ENCODE measurements at places on chromosomes 4 and X.
A peak's percentile ranks its signal among the peaks of the same experiment; 100 is the strongest.

DNA sequence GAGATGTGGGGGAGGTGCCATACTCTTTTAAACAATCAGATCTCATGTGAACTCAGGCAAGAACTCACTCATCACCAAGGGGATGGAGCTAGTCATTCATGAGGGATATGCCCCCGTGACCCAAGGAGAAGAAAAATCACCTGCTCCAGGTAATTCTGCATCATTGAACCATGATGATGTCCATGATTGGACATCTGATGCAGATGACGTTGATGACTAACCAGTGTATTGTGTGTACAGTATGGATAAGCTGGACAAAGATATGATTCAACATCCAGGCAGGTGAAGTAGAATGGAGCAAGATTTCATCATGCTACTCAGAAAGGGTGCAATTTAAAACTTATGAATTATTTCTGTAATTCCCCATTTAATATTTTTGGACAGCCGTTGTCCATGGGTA lies 286.4 kb upstream of the SMIM31 start:
- DNase-seq, result no peak

DNA sequence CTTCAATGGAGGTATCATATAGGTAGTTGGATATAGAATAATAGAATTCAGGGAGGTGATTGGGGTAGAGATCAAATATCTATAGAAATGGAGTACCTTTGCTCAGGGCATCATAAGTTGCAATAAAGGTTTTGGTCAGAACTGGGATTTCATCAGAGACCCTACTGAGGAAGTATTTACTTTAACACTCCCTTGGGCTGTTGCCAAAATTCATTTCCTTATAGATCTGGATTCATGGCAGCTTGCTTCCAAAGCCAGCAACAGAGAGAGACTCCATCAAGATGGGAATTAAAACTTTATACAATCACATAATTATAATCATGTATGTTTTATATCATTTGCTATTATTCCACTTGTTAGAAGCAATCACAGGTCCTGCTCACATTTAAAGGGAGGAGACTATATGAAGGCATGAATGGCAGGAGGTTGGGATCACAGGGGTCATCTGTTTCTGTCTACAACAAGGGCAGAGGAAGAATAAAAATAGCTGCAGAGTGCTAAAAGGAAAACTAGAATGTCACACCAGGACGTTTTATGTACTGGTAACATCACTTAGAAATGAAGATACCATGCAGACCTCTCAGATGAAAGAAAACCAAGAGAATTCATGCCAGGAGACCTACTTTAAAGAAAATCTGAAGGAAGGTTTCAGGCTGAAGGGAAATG lies 902.1 kb upstream of the LCORL start:
- no peak for DNase-seq

DNA sequence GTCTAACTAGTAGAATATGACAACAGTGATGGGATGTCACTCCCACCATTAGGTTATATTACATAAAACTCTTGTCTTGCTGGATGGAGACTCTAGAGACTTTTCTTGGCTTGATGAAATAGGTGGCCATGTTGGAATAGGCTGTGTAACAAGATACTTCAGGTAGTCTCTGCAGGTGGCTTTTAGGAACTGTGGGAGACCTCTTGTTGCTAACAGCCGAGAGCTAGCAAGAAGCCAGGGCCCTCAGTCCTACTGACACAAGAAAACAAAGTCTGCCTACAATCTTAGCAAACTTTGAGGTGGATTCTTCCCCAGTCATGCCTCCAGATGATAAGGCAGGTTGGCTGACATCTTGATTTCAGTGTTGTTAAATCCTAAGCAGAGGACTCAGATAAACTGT lies 72.5 kb downstream of the GNL3L start:
- DNase-seq, result no peak

- DNase-seq, result no peak
Observed at GRCh38 chrX:112470551-112470950, 209.2 kb downstream of the LHFPL1 start.

DNA sequence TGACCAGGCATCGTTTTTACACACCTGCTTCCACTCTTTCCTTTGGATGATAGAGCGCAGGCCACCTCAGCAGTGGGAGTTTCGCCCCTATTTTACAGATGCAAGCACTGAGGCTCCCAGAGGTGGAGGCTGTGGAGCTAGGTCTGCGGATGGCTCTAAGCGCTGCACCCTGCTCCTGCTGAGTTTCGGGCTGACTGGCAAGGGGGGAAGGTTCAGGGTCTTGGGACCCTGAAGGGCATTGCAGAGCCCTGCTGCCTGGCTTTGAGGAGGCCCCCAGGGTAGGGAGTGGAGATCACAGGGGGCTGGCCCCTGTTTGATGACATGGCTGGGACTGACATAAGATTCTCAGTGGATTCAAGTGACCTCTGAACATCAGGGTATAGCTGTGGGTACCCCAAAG lies 62.8 kb upstream of the NKX1-1 start:
- peak; percentile 16 for DNase-seq

GRCh38 chr4:43337707-43338106 lies 445.2 kb downstream of the GRXCR1 start:
- no peak for DNase-seq

- DNase-seq, result no peak
Observed at GRCh38 chr4:2647403-2648158, 108.6 kb downstream of the TNIP2 start.

DNA sequence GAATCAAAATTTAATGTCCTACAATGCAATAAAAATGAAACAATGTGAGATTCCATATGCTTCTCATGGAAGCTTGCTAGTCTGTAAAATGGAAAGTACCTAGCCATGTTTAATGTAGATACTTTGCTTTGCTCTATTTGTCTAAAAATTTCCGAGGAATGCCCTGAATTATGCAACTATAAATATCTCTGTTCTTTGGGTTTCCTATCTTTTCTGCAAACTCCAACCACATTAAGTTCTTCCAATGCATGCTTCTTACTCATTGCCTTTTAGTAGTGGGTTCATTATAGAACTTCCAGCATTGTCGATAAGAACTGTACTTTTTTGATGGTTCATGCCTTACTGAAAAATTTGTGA lies 178.3 kb downstream of the RASL11B start:
- DNase-seq, result no peak

GRCh38 chr4:76550966-76551780 lies 116.1 kb downstream of the SHROOM3 start:
- no peak for DNase-seq

GRCh38 chr4:38842994-38843393 lies 13.6 kb downstream of the TLR6 start:
- no peak for DNase-seq

- DNase-seq, result no peak
Observed at GRCh38 chrX:133151336-133151735, 54.4 kb upstream of the USP26 start.

GRCh38 chr4:76923619-76924357 lies 25.8 kb upstream of the SEPTIN11 start:
- DNase-seq, result no peak

- no peak for DNase-seq
Observed at GRCh38 chrX:136477026-136477425, 10.7 kb upstream of the BRS3 start.

GRCh38 chr4:53240573-53240972 lies 125.3 kb downstream of the SCFD2 start:
- DNase-seq, result no peak

GRCh38 chr4:158300012-158300411 lies 89.7 kb downstream of the TMEM144 start:
- DNase-seq, result no peak

GRCh38 chr4:158268553-158268952 lies 58.3 kb downstream of the TMEM144 start:
- DNase-seq, result no peak

- DNase-seq, result no peak
Observed at GRCh38 chr4:5893004-5893580, at the start of gene CRMP1. TSS of gene CRMP1 (minus strand) at chr4:5893086. CDS start at chr4:5892969, 117 bp downstream.

DNA sequence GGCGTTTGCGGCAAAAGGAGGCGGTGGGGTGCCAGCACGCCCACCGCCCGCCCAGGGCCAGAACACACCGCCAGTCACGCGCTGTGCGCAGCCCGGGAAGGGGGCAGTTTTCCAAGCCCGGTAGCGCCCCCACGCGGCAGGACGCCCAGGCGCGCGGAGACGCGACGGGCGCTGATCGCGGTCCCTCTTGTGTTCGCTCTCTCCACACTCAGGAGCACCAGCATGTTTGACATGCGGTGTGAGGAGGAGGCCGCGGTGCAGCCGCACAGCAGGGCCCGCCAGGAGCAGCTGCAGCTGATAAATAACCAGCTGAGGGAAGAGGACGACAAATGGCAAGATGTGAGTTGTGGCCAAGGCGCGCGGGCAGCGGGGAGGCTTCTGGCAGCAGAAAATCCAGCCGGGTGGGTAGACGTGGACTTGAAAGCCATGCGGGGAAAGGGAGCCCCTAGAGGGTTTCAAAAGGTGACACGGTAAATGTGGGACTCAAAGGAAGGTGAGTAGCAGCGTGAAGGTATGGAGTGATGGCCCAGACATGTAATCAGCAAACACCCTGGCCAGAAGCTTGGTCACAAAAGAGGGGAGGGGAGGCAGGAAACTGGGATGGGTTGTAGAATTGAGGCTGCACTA lies 104.1 kb downstream of the PHOX2B start:
- no peak for DNase-seq

DNA sequence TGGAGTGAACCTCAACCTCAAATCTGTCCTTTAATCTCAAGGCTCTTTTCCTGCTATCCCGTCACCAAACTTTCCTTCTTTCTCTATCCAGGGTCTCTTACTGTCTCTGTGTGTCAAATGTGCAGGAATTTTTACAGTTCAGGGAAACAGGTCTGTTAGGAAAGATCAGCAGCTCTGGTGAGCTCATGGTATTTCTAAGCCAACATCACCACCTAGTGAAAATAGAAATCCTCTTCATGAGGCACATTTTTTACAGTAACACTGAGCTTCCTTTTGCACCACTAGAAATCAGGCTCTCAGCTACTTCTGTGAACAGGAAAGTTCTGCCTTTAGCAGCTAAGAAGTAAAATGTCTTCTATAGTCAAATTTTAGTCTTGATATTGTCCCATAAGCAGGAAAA lies 39.6 kb downstream of the NUDT11 start:
- DNase-seq, result no peak

- DNase-seq, result no peak
Observed at GRCh38 chrX:104953251-104953650, 267.2 kb downstream of the TEX13A start.

DNA sequence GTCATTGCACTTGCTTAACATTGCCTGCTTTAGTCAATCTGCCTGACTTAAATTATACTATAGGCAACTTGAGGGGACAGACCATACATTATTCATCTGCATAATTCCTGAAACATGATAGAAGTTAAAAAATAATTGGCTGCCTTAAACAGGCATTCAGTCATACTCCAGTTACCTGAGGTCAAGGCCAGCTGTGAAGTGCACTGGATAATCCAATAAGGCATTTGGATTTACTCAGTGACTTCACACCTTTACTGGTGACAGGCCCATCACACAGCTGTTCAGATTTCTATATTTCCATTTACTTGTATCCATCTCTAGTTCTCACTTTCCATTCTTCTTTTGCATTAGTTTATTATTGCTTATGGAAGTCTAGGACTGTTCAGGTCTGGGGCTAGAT lies 2341.6 kb downstream of the PCDH7 start:
- no peak for DNase-seq

DNA sequence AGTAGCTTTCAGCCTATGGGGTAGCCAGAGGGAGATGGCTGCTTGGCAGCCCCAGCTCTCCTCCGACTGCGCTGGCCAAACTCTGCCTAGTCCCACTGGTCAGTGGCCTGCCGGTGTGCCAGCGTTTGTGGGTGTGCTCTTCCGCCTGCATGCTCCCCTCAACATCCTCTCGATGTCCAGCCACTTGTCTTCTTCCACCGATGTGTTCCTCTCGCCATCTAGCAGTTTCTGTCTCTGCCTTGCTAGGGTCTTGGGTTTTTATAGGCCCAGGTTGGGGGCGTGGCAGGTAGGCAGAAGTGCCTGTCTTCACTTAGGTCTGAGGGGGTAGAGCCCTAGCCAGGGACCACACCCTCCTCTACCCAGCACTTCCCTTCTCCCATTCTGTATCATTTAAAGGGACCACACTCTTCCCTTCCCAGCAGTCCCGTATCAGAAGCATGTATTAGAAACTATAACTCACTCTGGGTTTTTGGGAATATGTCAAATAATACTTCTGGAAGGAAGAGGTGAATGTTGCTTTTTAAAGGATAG lies 124.4 kb downstream of the KDM6A start:
- no peak for DNase-seq

GRCh38 chr4:53598901-53599300 lies 7.6 kb upstream of the LNX1 start:
- no peak for DNase-seq

DNA sequence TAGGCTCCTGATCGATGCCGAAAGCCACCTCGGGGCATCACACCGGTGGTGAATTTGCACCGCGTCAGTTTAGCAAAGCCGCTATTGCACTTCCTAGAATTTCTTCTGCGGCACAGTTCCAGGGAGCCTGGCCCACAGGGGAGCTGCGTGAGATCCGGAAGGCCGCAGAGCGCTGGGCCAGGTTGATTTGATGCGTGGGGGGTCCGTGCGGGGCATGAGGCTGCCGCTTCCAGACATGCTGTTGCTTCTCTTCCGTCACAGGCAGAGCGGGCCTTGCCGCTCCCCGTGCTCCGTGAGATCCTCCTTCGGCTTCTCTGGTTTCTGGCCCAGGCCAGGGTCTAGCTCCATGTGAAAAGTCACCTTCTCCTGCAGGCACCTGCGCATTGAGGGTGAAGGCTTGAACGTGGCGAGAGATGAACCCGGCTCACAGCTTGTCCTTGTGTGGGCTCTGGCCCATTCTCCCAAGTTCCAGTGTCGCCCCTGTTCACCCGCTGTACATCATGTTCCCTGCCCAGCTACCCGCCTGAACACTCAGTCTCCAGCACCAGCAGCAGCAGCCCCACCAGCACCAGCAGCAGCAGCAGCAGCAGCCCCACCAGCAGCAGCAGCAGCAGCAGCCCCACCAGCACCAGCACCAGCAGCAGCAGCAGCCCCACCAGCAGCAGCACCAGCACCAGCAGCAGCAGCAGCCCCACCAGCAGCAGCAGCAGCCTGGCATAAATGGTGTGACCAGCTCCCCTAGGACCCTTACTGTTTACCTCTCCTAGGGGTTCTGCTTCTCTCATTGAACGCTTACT lies 131.2 kb downstream of the TRIML1 start:
- no peak for DNase-seq

DNA sequence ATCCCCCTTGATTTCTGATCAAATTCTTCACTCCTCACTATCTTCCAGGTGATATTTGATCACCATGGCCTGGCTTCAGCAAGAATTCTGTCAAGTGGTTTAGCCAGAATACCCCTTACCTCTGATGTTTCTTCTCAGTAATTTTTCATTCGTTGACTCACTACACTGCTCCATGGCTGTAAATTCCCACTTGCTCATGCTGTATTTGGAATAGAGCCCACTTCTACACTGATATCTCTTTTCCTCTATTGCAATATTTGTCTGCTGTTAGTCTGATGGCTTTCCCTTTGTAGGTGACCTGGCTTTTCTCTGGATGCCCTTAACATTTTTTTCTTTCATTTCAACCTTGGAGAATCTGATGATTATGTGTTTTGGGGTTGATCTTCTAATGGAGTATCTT lies 73.9 kb upstream of the DIPK2B start:
- no peak for DNase-seq
